ENCODE measurements at places on chromosomes 2 and 18.

GRCh38 chr18:1133541-1133940, 228.9 kb downstream of the ADCYAP1 start:
- DNase-seq: no peak

DNA sequence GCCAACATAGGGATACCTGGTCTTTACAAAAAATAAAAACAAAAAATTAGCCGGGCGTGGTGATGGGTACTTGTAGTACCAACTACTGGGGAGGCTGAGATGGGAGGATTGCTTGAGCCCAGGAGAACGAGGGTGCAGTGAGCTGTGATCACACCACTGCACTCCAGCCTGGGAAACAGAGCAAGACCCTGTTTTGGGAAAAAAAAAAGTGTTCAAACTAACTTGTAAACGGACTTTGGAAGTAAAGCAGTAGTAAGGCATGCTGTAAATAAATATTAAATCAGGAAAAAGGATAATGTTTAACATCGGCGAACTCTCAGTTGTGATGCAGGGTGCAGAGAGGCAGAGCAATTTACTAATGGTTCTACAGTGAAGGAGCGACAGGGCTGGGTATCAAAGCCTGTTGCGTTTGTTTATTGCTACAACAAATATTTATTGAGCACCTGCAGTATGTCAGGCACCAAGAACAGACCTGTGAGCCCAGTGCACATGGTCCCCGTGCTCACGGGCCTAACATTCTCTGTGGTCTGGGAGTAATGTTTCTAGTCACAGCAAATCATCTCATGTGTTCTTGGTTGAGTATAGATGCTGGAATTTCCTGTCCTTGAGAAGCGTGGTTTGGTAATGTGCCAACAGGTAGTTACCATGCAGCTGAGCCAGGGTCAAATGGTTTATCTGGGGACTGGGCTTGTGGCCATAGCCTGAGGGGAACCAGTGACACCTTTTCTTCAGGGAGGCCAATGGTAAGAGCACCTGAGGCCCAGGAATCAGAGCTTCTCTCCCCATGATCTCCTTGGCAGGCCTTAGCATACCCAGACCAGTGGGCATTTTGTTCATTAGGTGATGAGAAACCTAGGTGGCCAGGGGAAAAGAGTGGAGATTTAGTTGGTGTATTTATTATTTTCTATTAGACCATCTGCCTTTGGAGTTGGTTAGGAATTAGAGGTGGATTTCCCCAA, 27.9 kb upstream of the GREB1 start:
- DNase-seq: peak; percentile 81

DNA sequence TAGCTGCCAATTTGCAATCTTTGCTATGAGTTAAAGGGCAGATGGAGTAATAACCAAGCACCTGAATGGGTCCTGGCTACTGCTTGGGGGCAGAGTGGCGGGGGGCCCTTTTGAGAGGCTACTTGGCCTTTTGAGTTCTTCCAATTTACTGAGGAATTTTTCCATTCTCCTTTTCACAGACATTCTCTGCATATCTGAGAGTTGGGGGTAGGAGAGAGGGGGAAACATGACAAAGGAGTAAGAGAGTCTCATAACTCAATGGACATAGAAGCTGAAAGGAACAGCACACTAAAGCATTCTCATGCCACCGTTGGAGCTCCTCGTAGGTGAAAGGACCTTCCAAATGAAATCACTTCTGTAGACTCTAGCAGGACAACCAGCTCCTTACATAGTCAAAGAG, 16.1 kb downstream of the LGALSL start:
- DNase-seq: no peak

- DNase-seq: peak; percentile 22
Measured at GRCh38 chr2:112229348-112229747, 25.5 kb downstream of the ZC3H8 start.

GRCh38 chr2:142140434-142140845, 9.6 kb upstream of the LRP1B start:
- no peak for DNase-seq

DNA sequence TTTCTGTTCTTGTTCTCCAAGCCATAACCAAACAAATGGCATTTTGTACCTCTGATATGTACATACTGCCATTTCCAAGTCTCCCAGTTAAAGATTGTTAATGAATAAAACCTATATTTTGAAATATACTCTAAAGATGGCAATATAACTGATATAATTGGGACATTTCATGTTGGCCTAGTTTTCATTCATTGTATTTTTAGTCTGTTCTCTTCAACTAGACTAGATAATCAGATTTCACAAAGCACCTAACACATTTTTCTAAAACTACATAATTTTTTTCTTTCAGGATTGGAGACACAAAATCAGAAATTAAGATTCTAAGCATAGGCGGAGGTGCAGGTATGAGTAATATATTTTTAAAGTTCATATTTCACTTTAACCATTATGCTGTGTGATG, 5.6 kb downstream of the HNMT start:
- DNase-seq: no peak

DNA sequence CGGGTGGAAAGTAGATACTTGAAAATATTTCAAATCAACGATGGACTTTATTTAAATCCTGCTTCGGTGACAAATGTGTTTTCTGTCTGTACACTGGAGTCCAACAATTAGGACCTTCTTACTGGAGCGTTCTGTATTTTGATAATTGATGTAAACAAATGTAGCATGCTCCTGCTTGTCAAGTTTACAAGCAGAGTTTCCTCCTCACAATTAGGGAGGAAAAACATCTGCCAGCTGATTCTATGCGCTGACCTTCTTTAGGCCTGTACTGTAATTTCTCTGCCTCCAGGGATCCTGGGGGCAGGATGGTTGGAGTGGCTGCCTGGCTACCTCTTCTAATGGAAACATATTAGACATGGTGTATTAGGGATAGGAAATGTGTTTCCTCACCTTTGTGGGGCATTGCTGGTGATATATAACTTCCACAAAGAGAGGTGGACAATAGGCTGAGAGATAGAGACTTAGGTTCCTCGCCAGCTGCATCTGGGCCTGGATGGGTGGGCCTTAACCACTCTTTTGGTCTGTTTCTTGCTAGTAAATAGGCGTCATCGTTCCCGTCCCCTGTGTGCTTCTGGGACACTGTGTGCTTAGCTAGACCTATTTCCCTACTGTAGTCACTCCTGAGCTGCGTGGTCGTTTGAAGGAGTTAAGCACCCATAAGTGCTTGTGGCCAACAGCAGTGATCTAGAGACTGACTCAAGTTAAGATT, 19.3 kb downstream of the GATA6 start:
- no peak for DNase-seq

DNA sequence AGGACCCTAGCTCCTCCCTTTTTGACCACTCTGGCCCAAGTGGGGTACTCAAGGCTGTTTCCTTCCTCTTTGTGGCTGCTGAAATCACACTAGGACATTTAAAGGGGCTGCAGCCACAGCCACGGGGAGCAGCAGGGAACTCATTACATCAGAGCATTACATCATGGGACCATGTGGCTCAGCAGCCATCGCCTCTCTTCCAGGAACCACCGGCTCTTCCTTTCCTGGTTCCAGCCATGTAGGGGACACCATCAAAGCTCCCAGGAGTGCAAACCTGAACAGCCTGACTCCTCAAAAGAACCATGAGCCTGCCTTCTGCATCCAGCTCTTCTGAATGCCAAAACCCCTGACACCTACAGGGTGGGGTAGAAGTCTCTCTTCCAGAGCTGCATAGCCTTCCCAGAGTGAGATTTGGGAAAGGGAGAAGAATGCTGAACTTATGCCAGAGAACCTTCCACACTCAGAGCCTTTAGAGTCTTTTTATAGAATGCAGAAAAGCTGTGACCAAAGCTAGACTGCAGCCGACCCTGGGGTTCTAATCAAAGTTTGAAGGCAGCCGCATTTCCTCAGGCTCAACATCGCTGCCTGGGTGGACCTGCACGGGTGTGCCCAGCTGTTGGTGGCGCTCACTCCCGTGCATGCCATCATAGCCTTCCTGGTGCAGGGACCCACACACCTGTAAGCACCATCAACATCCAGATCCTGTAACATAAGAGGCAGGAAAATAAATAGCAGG, 121.7 kb downstream of the KLHL29 start:
- no peak for DNase-seq

- no peak for DNase-seq
Measured at GRCh38 chr2:237467447-237468179, 19.4 kb upstream of the MLPH start.

DNA sequence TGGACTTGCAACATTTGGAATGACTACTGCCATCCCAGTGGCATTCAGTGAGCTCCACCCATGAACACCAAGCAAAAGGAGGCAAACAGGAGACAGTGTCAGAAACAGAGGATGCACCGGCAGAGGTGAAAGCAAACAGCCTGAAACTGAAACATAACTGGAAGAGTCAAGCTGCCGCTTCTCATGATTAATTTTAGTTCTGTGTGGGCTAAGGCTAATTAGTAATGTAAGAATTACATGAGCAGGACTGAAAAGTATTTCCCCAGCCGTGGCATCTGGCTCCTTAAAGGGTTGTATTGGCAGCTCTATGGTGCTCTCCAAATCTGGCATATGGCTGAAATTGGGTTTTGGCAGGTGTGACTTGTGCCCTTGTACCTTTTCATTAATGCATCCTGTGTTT, 1108.1 kb downstream of the TSN start:
- DNase-seq: no peak

GRCh38 chr2:112021781-112022231, 33.3 kb upstream of the TMEM87B start:
- DNase-seq: peak; percentile 47

GRCh38 chr2:39640107-39640506, 25.6 kb upstream of the TMEM178A start:
- no peak for DNase-seq

GRCh38 chr18:7068871-7069590, 48.6 kb downstream of the LAMA1 start:
- no peak for DNase-seq

- DNase-seq: no peak
Measured at GRCh38 chr2:165192729-165193128, 11.1 kb downstream of the SCN3A start.

GRCh38 chr2:40451918-40452605, at the start of gene SLC8A1:
Gene SLC8A1 (minus strand): TSS chr2:40452090.
- no peak for DNase-seq

GRCh38 chr2:74429487-74430451, 8.2 kb downstream of the WDR54 start:
- DNase-seq: no peak

GRCh38 chr2:38171208-38171855, 95.4 kb upstream of the CYP1B1 start:
- no peak for DNase-seq

GRCh38 chr18:62509779-62510178, 13.0 kb upstream of the ZCCHC2 start:
- no peak for DNase-seq

GRCh38 chr18:31064130-31064529, 21.6 kb upstream of the DSC3 start:
- DNase-seq: no peak

DNA sequence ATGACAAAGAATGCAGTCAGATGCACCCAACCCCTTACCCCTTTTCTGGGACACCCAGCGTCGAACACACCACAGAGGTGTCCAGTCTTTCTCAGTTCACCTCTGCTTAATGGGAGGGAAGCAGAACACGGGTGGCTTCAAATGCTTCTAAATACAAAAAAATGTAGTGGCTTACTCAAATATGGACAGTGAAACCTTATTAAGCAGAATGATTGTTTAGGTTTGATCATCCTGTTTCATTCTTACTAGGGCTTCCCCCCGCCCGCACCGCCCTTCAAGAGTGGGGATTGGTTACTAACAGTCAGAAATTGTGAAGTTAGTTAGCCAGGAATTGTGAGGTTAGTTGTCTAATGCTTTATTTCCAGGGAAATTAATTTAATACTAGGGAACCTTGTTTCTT, 21.6 kb downstream of the ATG16L1 start:
- no peak for DNase-seq

DNA sequence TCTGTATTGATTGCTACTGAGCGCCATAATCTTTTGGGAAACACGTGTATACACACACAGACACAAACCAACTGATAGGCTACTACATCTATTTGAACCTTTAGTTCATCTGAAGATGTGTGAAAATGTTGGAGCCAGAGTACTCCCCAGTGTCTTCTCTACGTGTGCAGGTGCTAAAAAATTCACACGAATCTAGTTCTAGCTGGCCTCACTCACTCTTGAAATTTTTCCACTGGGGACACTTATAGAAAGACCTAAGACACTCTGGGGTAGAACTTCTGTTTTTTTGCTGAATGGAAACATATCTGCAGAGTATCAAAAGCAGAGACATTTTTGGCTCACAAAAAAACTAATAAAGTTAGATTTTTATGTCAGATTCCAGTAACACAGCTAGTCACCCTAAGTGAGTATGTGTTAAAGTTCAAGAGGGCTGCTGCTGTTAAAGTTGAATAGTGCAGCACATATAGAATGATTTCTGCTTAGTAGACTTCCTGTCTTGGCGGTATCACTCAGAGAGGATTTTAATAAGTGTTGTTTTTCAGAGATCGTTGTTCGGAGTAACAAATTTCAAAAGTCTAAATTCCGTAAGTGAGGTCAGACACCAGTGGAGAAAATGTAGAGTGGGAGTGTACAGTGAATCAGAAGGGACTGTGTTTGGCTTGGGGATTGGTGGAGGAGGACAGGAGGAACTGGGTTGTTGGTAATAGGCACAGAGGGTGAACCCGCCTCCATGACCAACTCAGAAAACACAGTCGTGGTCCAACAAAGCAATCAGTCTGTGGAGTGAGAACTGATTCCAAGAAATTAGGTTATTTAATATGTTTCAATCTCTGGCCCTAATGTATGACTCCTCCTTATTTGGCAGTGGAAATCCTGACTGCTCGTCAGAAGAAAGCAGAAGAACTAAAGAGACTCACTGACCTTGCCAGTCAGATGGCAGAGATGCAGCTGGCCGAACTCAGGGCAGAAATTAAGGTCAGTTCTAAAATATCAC, 43.1 kb downstream of the KCTD18 start:
- no peak for DNase-seq

- DNase-seq: no peak
Measured at GRCh38 chr2:147760984-147761383, 83.8 kb upstream of the ACVR2A start.

- DNase-seq: no peak
Measured at GRCh38 chr2:241844831-241845578, 13.7 kb downstream of the PDCD1 start.

DNA sequence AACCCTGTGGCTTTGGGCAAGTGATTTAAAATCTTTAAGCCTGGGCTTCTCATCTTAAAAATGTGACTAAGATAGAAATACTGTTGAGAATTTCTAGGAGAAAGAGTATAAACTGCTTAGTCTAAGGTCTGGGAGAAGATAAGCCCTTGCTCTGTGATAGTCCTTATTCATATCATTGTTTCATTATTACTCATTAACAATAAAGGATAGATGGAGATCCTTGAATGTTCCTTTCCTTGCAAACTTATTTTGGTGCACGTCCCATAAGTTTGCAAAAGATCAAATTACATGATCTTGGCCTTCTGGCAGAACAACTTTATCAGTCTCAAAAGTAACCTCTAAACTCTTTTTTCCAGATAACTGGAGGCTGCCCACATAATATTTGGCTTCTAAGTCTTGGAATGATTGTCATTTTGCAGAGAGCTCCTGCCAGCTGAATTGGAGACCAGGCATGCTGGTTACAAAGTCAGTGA, 138.3 kb downstream of the FAM124B start:
- no peak for DNase-seq

DNA sequence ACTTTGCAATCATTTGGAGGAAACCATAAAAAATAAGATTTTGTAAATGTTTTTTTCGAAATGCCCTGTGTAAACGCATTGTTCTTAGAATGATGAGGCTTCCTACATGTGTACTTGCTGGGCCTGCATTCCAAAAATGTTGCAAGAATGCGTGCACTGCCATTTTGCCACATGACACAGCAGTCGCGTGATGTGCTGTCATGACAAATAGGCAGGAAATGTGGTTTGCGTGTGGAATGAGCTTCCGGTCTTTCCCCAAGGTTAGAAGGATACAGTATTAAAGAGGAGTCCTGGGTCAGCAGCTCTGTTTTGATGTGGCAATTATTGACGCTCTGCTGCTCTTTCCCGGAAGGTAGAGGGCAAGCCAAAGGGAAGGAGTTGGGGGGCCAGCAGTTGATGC, 18.1 kb upstream of the SERPINB2 start:
- peak; percentile 49 for DNase-seq

Data from urothelium cell line (cell line).